ENCODE measurements at places on chromosomes 4 and X.
A peak's percentile ranks its signal among the peaks of the same experiment; 100 is the strongest.

DNA sequence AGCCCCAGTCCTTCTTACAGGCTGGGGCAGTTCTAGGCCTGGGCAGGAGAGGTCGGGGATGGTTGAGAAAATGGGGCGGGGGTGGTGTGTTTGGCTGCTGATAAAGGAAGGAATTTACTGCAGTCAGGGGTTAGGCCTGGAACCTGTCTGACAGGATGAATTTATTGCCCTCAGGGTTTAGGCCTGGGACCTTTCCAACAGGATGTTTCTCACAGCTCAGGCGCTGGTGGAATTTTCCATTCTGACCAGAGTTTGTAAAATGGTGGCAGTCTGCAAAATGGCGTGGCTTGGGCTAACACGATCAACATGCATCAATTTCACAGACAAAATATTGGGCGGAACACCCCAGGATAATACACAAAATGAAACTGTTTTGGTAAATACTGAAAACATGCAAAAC lies 83.5 kb upstream of the SPIN4 start:
- no peak for DNase-seq

- no peak for DNase-seq
Observed at GRCh38 chr4:140158365-140159030, 4.5 kb upstream of the MAML3 start.

- DNase-seq: no peak
Observed at GRCh38 chr4:107740950-107741701, 21.1 kb upstream of the PAPSS1 start.

DNA sequence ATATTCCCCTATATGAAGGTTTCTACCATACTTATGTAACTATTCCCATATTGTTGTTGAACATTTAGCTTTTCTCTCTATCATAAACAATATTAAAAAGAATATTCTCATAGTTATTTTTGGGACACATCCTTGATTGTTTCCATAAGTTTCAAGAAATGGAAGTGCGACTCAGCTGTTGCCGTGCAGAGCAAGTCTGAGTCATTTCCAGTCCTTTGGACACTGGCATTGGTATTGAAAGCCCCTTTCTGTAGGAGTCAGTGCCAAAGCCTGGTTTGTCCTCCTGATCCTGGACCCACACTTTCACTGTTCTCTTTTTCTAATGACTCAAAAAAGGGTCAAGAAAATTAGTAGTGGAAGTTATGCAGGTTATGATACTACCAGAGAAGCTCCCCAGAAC lies 108.3 kb upstream of the DIAPH2 start:
- no peak for DNase-seq

- no peak for DNase-seq
Observed at GRCh38 chr4:10582059-10582686, 102.4 kb downstream of the CLNK start.

DNA sequence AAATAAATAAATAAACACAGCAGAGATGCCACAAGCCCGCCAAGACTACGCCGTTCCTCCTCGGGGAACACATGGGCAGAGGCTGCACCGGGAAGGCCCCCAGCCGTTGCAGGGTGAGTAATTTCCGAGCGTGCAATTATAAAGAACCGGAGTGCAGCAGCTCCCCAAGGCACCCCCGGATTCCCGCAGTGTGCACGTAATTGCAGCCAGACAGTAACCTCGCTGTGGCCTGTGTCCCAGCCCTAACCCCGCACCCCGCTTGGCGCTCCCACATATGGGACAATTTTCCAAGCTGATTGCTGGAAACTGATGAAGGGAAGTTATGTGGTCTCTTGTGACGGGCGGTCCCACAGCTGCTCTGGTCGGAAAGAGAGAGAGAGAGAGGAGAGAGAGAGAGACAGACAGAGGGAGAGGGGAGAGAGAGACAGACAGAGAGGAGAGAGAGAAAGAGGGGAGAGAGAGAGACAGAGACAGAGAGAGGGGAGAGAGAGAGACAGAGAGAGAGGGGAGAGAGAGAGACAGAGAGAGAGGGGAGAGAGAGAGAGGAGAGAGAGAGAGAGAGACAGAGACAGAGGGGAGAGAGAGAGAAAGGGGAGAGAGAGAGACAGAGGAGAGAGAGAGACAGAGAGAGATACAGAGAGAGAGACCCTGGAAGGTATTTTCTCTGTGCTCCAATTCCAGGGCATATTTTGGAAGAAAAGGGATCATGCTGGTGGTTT lies 275.4 kb downstream of the SHOX start:
- DNase-seq: no peak

DNA sequence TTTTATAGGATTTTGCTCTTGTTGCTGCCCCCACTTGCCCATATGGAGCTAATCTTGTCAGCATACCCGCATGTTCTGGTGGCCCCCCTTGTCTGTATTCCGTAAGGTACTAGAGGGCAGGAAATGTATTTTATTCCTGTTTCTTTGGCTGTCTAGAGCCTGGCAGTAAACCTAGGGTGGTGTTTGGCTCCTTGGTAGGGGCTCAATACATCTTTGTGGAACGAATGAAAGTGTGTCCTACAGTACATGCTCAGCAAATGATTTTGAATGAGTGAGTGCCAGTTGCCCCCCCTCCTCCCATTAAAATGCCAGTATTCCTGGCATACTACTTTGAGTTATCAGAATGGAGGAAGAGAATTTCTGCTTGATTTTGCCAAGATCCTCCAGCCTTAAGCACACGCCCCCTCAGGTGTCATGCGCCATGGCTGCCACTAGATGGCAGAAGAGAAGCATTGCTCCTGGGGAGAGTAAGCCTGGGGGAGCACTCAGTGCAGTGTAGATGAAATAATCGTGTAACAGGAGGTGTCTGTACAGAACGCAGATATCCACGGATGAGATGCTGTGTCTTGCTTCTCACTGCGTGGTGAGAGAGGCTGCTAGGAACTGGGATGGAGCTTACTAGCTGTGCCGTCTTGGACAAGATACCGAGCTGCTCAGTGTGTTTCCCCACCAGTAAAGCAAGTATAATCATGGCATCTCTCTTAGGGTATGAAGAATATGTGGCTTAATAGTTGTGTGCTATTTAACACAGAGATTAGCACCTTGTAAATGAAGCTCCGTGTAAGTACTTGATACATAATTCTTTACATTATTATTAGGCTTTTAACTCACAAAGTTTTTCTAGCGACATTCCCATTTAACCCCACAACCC lies 17.2 kb upstream of the RNF212 start:
- peak; percentile 81 for DNase-seq

DNA sequence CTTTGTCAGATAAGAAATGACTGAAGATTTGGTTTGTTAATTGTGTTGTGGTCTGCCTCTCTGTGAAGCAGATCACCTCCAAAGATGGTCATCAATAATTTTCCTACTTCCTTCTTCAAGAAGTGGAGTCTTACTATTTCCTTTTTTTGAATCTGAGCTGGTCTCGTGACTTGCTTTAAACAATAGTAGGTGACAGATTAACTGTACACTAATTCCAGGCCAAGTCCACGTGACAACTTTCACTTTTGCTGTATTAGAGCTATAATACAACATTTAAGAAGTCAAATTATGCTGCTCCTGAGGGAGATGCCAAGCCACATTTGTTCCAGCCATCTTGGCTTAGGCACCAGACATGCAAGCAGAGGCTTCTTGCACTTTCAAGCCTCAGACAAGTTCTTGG lies 393.8 kb upstream of the GRID2 start:
- no peak for DNase-seq

- no peak for DNase-seq
Observed at GRCh38 chrX:115693476-115693875, 132.5 kb downstream of the PLS3 start.

- DNase-seq: no peak
Observed at GRCh38 chr4:7945709-7946380, 6.2 kb upstream of the AFAP1 start.

GRCh38 chrX:46959101-46959500 lies 46.9 kb downstream of the JADE3 start:
- no peak for DNase-seq

DNA sequence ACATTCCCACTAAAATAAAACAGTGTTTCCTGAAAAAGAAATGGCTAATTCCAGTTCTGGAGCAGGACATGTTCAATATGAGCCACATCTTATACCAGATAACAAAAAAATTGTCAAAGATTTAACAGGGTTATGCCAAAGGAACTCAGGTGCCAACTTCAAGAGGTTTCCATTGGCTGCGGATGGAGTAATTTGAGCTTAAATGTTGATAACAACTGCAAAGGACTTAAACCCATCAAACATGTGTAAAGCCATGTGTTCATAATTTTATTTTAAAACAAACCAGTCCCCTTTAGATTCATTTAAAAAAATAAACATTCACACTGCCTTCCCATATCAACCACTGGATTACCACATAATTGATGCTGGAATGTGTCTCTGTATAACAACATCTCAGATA lies 156.4 kb upstream of the PCDH18 start:
- DNase-seq: no peak

- no peak for DNase-seq
Observed at GRCh38 chr4:75495476-75495875, 18.7 kb downstream of the RCHY1 start.
